MG63 (cell line): ENCODE measurements at places on chromosomes 2 and 18. TPM values are rescaled to one million over a fixed set of nuclear protein-coding genes. Genes with fewer than 3 reads are reported as not detected.

The HOXD1 gene
- total RNA-seq = 0.20 TPM in 1 of 2 replicates, not detected in the other

The KIF1A gene
- not detected in 2 replicates for total RNA-seq

The FEV gene
- not detected in 2 replicates for total RNA-seq

The LHCGR gene
- total RNA-seq = not detected in 2 replicates

The ZEB2 gene
- total RNA-seq = 13.3 and 35.1 TPM in 2 replicates

The KYNU gene
- total RNA-seq = 0.82 TPM in 1 of 2 replicates, not detected in the other

The RAB17 gene
- total RNA-seq = not detected in 2 replicates

The ZNF512 gene
- 31.4 and 50.2 TPM in 2 replicates for total RNA-seq

The DAW1 gene
- total RNA-seq = 8.3 and 8.5 TPM in 2 replicates

The CXCR1 gene
- total RNA-seq = not detected in 2 replicates

The UCN gene
- total RNA-seq = 1.3 TPM in 1 of 2 replicates, not detected in the other

The ELOA2 gene
- total RNA-seq = not detected in 2 replicates

The ZFAND2B gene
- 43.3 and 72.7 TPM in 2 replicates for total RNA-seq

The HOXD10 gene
- 3.8 and 4.8 TPM in 2 replicates for total RNA-seq

The EVA1A gene
- total RNA-seq = 47.2 and 48.6 TPM in 2 replicates

The MAP3K2 gene
- 10.6 and 32.9 TPM in 2 replicates for total RNA-seq

The CFAP221 gene
- total RNA-seq = not detected in 2 replicates

The ZSWIM2 gene
- not detected in 2 replicates for total RNA-seq

The STARD6 gene
- 1.3 TPM in 1 of 2 replicates, not detected in the other for total RNA-seq
